GM19239 (cell line): ENCODE measurements at places on chromosomes 2 and 18.
A peak's percentile ranks its signal among the peaks of the same experiment; 100 is the strongest.

- DNase-seq: no peak
These were observed 756.0 kb upstream of the LRATD1 start for GRCh38 chr2:13876491-13877037.

GRCh38 chr2:178592655-178593054 lies 112.4 kb downstream of the PLEKHA3 start:
- no peak for DNase-seq

DNA sequence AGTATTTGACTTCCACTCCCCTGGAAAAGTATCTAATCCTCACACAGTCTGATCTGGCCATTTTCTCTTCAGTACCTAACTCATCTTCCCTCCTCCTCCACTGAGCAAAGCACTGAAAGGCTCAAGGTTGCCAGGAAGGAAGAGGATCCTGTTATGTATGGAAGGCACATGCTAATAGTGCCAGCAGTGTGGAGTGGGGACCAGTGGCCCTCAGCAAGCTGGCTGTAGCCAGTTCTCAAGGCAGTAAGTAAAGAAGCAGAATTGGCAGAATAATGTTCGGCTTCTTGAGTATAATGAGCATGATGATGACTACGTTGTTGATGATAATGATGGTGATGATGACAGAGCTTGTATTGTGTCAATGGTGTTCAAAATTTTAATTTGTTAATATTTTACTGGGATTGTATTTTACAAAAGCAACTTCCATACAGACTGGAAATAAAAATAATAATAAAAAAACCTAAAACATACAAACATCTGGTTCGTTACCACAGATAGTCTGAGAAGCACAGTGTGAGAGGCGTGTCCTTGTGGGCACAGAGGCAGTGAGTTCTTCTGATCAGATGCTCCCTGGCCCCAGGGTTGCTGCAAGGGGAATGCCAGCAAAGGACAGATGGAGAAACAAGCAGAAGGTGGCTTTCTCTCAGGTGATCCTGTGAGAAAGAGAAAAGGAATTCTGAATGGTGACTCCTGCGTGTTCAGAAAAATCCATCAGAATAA lies 528.8 kb downstream of the CMPK2 start:
- DNase-seq: no peak

DNA sequence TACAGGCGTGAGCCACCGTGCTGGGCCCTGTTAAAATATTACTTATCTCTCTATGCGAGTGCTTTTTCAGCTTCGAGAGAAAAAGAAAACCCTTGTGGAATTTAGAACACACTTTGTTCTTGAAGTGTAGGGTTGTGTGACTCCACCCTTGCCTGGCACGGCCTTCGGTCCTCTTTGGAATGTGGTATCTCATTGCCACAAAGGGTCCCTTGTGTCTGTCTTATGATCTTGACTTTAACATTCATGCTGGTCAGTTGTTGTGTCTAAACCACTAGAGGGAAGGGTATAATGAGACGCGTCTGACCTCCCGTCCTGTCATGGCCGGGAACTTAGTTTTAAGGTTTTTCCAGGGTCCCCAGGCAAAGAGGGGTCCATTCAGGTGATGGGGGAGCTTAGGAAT lies 246.4 kb downstream of the VAPA start:
- no peak for DNase-seq

DNA sequence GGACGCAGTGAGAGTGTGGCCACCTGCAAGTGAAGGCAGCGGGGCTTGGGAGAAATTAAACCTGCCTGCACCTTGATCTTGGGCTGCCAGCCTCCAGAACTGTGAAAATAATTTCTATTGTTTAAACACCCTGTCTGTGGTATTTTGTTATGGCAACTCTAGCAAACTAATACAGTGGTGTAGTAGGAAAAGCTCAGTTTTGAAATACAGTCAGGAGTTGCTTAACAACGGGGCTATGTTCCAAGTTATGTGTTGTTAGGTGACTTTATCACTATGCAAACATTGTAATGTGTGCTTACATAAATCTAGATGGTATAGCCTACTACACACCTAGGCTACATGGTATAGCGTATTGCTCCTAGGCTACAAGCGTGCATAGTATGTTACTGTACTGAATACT lies 93.4 kb upstream of the FN1 start:
- DNase-seq: no peak

- DNase-seq: no peak
These were observed 110.2 kb upstream of the THOC1 start for GRCh38 chr18:378079-378478.

DNA sequence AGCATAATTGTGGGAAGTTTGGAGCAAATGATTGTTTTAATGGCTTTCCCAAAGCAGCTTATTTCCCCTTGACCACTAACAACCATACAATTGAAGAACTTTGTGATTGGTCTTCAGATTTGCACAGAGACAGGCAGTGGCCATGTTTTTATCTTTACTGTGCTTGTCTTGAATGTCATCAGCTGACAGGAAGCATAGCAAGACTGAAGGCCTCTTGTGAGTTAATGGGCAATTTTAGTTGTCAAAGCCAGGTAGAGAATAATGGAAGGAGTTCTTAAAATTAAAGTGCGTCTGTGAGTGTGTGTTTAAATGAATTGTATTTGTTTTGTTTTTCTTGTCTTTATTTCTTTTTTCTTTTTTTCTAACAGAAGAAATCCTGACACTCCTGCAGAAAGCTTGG lies 809.9 kb downstream of the TSN start:
- DNase-seq: no peak

DNA sequence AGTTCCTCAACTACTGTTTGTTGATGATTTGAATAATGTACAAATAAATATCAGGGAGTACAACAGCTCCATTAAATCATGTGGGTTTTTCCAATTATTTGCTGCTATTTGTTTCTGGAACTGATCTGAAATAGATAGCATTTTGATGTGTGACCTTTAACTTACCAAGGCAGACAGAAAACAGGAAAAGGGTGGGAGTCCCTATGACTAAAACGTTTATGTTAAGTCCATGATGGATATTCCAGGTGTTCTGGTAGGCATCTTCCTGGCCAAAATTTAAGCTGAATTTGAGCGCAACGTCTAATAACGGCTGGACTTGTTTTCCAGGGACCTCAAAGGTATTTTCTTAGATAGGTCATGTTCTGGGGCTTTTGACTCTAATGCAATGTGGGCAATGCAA lies 41.6 kb downstream of the WIPF1 start:
- DNase-seq: no peak

GRCh38 chr2:232982926-232983668 lies 30.0 kb downstream of the NGEF start:
- DNase-seq: no peak

GRCh38 chr18:67525328-67526099 lies 9.0 kb upstream of the DSEL start:
- no peak for DNase-seq

DNA sequence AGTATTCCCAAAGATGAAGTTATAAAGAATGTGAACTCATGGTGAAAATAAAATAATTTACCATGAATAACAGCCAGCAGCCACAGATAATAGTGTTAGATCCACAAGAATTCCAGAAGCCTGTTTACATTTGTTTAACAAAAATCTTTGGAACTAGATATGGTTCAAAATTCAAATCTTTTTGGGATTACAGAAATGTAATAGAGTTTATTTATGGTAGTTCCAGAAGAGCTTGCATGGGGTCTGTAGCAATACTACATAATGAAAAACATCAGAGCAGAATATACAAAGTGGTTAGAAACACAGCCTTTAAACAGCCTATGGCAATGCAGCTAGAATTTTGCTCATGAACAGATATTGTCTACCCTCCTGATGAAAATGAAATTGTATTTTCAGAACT lies 179.1 kb downstream of the RDH14 start:
- no peak for DNase-seq

- DNase-seq: no peak
These were observed 491 bp downstream of the ALK start for GRCh38 chr2:29920631-29921559.

- no peak for DNase-seq
These were observed 59.2 kb downstream of the CSRNP3 start for GRCh38 chr2:165528691-165529090.

- no peak for DNase-seq
These were observed 285.3 kb upstream of the CCDC68 start for GRCh38 chr18:55244546-55244945.

GRCh38 chr18:51184091-51184457 lies 13.4 kb downstream of the MEX3C start:
- no peak for DNase-seq

GRCh38 chr2:72887032-72887739 lies at the start of gene SPR:
TSS of gene SPR (plus strand) at chr2:72887408. CDS start at chr2:72887433, 25 bp downstream.
- DNase-seq: peak; percentile 51

DNA sequence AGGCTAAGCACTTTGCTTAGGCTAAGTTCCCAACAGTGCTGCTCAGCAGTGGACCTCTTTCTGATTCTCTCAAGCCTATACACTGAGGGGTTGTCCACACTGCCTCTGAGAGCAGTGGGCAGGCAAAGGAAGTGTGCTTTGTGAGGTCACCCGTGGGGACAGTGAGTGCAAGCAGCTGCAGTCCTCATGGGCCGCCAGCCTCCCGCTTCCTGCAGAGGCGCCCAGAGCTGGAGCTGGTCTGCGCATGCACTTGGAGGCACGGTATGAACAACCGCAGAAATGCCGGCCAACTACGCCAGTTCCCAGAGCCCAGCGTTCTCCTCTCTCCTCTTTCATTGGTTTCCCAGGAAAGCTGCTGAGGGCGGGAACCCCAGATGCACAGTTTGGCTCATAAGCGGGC lies 149.5 kb upstream of the DLX2 start:
- DNase-seq: no peak

DNA sequence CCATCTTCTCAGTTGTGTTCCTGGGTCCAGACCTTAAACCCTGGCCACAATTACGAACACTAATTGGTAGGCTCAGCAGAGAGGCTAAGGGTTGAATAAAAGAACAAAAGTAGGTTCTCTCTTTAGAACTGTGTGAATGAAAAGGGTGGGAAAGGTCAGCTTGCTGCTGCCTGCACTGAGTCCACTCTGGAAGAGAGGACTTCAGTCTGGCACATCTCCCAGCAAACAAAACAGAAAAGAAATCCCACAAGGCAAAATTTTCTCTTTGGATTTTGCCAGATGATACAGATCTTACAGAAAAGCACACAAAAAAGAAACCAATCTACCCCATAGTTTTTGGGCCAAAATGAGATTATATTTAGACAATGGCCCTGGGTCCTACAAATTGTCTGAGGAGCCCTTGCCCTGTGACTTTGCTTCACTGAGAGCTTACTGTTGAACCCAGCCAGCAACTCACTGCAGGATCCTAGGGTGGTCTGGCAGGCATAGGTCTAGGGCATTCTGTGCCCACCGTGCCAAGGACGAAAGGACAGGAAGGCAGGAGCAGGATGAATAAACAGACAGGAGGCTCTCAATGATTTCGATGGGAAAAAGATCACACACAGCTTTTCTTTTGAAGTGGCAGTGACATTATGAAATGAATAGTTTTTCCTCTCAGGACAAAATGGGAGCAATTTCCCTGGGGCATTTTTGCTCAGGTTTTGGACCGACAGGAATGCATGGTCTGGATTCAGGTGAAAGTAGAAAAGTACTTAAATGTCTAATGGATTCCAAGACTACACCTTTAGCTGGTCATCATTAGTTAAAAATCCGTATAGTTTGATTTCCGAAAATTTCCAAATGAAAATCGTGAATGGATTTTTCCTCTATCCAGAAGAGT lies 68.4 kb upstream of the STAM2 start:
- no peak for DNase-seq

DNA sequence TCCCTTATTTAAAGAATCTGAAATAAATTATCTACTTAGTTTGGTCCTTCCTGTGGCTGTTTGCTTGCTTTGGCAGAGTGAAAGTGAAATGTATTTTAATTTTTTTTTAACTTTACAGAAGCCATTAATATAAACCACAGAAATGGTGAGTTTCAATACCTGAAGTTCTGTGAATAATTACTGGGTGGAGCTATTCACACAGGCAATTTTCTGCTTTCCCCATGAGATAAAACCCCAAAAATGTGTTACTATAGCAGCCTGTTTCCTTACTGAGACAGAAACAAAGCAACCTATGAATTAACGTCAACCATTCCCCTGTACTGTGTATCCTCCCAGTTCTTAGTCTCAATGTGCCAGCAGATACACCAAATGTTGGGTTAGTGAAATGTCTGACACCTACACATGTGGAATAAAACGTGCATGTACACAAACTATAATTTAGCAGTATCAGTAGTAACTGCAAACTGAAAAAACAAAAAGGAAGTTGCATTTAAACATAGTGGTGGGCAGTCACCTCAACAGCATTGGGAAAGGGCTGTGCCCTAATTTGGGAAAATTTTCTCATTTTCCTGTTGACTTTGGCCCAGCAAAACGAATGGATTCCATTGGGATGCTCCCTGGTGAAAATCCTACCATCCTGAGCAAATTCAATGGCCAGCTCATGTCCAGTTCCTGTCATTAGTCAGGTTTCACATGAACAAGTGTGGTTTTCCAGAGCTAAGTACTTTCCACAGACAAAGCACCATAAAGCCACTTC lies 73.1 kb upstream of the RMDN2 start:
- DNase-seq: peak; percentile 37

DNA sequence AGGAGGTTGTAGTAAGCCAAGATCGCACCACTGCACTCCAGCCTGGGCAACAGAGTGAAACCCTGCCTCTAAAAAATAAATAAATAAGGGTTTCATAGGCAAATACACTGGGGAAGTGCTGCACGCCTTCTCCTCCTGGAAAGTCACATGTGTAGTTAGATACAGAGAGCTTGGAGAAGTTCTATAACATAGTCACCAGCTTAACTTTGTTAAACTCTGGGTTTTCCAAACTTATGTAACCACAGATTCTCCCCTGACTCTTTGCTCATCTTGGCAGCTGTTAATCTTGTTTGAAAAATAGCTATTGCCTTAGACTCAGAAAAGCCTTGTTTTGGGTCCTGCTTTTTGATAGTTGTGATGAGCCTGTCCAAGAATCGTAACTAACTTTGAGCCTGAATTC lies 25.2 kb downstream of the KIAA2012 start:
- no peak for DNase-seq

DNA sequence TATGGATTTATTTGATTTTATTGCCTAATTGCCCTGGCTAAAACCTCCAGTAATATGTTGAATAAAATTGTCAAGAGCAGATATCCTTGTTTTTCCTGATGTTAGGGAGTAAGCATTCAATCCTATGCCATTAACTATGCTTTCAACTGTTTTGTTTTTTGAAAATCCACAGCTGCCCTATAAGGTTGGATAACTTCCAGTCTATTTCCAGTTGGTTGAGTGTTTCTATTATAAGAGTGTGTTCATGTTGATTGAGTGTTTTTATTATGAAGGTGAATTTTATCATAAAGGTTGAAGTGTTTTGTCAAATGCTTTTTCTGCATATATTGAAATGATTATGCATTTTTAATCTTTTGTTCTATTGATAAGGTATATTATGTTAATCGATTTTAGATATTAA lies 149.9 kb upstream of the SCN7A start:
- no peak for DNase-seq

- no peak for DNase-seq
These were observed 413.0 kb downstream of the CDH2 start for GRCh38 chr18:27763936-27764335.

GRCh38 chr18:79427368-79428225 lies 31.9 kb downstream of the NFATC1 start:
- DNase-seq: no peak

GRCh38 chr2:240620149-240620731 lies 5.0 kb upstream of the GPR35 start:
- DNase-seq: no peak
